ENCODE measurements at places on chromosomes 4 and X.

DNA sequence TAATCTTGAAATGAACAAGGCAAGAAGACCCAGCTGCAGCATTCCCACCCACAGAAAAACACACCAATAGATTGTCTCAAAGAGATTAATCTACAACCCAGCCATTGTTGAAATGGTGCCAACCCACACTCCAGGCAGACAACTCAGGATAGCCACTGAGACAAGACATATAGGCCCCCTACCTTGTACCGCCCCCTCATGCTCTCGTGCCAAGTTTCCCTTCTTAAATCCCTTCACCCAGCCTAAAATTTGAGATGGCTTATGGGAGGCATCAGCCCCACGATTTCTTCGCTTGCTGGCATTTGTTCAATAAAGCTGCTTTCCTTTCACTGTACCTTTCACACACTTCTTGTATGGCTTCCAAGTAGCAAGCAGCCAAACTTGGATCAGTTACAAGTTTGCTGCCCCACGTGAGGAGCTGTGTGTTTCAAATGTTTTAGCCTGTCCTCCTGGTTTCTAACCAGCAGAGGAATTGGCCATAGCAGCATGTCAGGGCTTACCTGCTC is 1754.1 kb downstream of the C4orf33 start:
- DNase-seq: no peak

DNA sequence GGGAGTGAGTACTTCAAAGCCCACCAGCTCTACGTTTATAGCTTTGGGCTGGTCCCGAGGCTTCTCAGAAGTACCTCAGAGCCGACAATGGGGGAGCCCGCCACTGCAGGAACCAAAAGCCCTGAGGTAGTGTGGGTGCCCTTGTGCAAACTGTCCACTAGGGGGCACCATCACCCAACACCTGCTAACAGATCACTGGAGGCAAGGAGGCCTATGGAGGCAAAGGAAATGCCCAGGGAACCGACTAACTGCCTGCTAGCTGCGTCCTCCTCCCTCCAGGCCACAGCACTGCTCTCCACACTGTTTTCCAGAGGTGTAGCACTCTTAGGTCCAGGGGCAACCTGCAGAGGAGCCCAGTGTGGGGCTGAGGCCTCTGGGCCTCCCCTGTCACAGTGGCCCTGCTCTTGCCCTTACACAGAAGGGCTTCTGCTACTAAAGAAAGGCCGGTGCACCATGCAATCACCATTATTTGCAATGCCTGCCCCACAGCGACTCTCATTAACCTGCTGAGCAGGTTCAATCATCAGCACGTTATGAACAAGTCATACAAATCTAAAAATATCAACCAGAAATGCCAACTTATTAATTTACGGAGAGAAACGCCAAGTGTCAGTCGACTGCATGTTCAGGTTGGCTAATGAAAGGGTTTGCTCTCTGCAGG is 159.1 kb downstream of the NSUN7 start:
- peak; percentile 70 for DNase-seq

- no peak for DNase-seq
Measured at GRCh38 chr4:110898290-110898689, 275.4 kb upstream of the PITX2 start.

GRCh38 chr4:16582526-16582925 is 315.9 kb downstream of the LDB2 start:
- DNase-seq: no peak

GRCh38 chrX:117972711-117973109 is 143.9 kb downstream of the KLHL13 start:
- no peak for DNase-seq

GRCh38 chrX:111168314-111168713 is 72.3 kb downstream of the PAK3 start:
- DNase-seq: no peak

- DNase-seq: no peak
Measured at GRCh38 chr4:82705169-82705927, 93.2 kb downstream of the SCD5 start.

- no peak for DNase-seq
Measured at GRCh38 chr4:2856266-2856665, 12.6 kb downstream of the ADD1 start.

GRCh38 chr4:188270273-188271069 is 131.2 kb downstream of the TRIML1 start:
- DNase-seq: no peak

DNA sequence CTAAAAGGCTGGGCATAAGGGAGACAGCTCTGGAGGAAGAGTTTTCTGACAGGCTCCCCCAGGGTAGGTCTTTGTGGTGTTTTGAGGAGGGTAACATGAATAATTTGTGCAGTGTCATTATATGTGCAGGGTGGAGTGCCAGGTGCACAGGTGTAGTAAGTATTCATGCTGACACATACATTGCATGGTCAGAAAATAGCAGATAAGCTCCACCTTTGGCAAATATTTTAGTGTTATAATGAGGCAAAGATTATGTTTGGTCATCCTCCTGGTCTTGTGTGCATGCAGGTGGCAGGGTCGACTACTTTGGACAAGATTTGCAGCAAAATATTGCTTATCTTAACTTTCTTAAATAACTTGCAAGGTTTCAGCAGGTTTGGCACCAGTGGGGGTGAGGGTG is 910.4 kb upstream of the PCDH10 start:
- no peak for DNase-seq

DNA sequence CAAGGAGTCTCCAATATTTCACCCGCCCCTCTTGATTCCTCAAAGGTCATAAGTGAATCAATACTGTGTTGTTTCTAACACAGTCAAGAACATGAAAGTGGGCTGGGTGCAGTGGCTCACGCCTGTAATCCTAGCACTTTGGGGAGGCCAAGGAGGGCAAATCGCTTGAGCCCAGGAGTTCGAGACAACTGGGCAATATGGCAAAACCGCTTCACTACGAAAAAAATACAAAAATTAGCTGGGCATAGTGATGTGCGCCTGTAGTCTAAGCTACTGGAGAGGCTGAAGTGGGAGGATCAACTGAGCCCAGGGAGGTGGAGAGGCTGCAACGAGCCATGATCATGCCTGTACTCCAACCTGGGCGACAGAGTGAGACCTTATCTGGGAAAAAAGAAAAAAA is 3.4 kb downstream of the ACSL1 start:
- DNase-seq: no peak

GRCh38 chrX:23978491-23978890 is 48.5 kb downstream of the KLHL15 start:
- no peak for DNase-seq

- DNase-seq: no peak
Measured at GRCh38 chr4:141660880-141661279, 24.5 kb downstream of the IL15 start.

GRCh38 chrX:115368876-115369275 is 79.4 kb downstream of the LUZP4 start:
- DNase-seq: no peak

- no peak for DNase-seq
Measured at GRCh38 chr4:142913461-142914030, 67.4 kb upstream of the INPP4B start.

GRCh38 chr4:156685308-156685707 is 286.3 kb downstream of the PDGFC start:
- DNase-seq: no peak

DNA sequence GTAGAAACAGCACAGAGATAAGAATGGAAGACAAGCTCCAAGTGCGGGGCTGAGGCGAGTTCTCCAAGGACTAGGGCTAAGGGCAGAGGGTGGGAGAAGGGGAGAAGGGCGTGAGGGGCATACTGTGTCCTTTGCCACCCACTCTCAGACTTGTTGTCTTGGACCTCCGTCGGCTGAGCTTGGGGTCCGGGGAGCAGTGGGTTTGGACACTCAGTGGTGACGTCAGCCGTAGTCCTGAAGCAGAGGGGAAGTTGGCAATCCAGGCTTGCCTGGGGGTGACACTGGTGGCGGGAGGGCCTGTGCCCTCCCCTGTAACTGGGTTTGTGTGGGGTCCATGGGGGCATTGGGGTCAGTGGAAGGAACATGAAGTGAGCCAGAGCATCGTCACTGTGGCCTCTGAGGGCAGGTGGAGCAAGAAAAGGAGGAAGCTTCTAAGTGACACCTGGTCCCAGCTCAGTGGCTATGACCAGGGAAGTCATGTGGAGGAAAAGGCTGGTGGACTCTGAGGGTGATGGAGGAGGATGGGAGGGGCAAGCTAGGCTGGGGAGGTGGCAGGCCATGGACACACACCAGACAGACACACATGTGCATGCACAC is 17.6 kb downstream of the CD99 start:
- no peak for DNase-seq

DNA sequence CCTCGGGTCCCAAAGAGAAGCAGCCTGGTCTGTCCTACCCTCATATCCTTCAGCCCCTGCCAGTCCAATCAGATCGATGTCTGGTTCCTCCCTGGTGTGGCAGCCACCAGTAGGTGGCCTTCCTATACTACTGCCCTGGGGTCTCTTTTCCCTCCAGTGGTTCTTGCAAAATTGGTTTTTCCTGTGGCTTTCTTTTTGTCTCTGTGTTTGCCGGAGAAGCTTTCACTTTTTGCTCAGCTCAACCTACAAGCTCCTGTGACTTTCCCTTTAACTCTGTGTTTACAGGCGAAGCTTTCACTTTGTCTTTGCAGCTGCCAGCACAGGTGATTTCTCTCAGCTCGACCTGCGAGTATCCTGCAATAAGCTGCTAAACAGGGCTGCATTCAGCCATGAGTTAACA is 46.8 kb downstream of the UGT2A3 start:
- no peak for DNase-seq

GRCh38 chr4:151865312-151865711 is 104.5 kb upstream of the GATB start:
- DNase-seq: no peak

- no peak for DNase-seq
Measured at GRCh38 chrX:112664924-112665323, 14.8 kb downstream of the LHFPL1 start.

GRCh38 chrX:18415386-18415785 is 10.0 kb upstream of the CDKL5 start:
- no peak for DNase-seq

DNA sequence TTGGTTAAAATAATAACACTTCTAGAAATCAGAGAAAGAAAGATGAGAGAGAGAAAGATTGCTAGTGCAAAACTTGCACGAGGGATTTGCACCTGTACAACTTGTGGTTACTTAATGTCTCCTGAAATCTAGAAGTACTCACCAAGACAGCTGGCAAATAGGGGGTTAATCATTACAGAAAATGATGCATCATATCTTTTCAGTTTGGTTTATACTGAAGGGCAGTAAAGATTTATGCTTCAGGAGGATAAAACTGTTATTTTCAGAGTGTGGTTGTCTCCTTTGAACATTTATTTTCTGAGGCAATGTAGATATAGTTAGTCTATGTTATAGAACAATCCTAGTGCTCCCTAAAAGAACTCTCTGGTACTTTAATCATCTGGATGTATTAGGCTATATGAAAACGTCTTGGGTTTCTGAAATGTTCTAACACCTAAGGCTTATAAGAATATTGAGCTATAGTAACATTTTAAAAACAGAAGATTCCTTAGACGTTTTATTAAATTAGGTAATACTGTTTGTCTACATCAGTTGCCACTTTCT is 13.3 kb downstream of the ATOH1 start:
- DNase-seq: no peak

DNA sequence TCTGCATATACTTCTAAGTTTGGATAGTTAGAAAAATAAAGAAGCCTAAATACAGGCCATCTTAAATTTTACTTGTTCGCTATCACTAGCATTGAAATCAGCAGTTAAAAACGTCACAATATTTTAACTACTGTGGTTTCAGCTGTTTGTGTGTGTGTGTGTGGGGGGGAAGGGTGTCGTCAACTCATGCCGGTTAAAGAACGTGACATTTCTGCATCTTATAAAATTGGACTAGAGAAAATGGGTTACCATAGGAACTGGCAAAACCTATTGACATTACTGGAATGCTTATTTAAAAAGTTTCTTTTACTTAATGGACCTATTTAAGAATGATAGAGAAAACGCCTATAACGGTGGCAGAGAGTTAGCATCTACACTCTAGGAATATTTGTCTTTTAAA is 1.2 kb upstream of the CNKSR2 start:
- DNase-seq: no peak

GRCh38 chr4:86302251-86302650 is 57.6 kb downstream of the MAPK10 start:
- peak; percentile 2 for DNase-seq

DNA sequence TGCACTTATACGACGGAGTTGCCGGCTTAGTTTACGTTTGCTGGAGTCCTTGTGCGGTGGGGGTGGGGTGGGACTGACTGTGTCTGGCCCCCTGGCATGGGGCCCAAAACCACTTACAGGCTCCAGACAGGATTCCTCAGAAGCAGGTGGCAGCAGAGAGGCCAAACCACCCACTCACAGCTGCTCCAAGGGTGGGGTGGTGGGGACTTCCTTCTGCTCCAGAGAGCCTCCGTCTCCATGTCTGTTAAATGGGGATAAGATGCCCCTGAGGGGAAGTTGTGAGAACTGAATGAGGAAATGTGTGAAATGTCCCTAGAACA is 36.7 kb downstream of the PSAPL1 start:
- DNase-seq: peak; percentile 44

DNA sequence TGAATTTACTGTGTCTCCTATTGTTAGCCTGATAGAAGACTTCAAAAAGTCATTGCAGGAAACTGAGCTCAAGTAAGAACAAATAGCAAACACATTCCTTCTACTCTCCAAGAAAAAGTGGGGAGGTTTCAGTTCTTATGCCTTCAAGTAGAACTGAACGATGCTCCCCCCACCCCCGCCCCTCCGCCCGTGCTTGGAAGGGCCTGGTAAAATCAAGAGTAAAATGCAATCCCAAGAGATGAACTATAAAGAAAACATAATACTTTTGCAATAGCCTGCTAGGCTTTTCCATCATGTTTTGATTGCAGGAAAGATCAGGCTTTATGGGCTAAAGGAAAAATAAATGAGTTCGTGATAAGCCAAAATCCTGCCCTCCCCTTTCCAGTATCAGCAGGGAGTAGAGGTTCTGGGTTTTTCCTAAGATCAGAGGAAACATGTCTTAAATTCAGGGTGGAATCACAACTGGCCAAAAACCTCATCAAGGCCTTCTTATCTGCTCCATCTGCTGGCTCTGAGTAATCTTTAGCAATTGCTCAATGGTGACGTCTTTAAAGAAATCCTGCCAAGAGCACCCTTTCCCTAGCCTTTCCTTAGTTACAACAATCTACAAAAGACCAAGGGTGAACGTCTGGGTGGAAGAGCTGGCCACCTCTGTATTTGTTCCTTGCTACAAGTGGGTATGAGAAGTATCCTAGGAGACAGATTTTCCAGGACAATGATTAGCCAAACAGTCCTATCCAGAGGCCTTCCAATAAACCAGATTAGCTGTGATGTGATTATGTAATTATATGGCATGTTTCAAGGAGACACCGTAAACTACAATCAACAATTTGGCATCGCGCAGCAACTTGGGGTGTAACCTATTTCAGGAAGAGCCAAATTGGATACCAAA is 66.3 kb upstream of the FAM9C start:
- DNase-seq: peak; percentile 47

DNA sequence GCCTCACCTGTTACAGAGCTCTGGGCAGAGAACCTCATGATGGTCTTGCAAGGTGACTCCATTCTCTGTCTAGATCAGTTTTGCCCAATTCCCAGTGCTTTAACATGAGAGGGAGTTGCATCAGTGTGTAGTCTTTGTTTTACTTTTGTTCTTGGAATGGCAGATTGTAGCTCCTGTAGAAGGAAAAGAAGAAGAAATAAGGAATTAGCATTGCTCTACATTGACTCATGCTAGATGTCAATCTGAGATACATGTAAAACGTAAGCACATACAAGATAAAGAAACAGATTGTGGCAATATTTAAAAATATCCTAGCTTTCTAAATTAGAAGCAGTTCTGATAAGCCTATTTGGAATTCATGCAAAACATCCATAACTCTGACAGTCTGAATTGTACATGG is 16.0 kb upstream of the PPEF1 start:
- no peak for DNase-seq

GRCh38 chrX:110089656-110090403 is 86.9 kb downstream of the TMEM164 start:
- DNase-seq: no peak

Data from HFF-Myc (cell line).